ENCODE measurements at places on chromosomes 3 and 15.

GRCh38 chr15:39770748-39771689, 11.6 kb downstream of the FSIP1 start:
- no peak for DNase-seq

GRCh38 chr15:48396020-48396419, 64.8 kb downstream of the DUT start:
- no peak for DNase-seq

GRCh38 chr3:32856355-32856889, 38.6 kb downstream of the TRIM71 start:
- no peak for DNase-seq

DNA sequence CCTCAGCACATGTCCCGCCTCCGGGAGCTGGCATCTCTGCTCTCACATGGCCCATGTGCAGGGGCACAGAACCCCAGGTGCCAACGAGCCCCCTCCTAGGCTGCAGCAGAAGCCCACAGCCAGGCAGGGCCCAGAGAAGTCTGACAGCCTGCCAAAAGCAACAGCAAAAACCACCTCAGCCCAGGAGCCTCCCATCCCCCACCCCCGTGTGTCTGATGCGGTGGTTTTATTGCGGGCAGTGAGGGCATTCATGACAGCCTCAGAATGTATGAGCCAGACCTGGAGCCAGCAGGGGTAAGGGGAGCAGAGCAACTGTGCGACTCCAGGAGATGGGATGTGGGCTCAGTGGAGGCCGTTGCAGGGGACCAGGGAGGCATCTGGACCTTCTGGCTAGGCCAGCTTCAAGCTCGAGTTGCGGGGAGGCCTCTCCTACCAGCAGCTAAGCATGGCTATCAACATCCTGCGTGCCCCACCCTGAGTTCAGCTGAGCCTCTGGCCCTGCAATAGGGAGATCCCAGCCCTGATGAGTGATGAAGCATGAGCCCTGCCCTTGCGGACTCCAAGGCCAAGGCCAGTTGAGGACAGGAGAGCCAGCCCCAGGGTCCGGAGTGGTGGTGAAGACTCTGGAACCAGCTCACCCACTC, 52.5 kb downstream of the CYP11A1 start:
- peak; percentile 29 for DNase-seq

GRCh38 chr3:101166150-101166549, 154.2 kb downstream of the IMPG2 start:
- no peak for DNase-seq
